A673 (cell line): ENCODE measurements at places on chromosomes 2 and 18. TPM values are rescaled to one million over a fixed set of nuclear protein-coding genes. Genes with fewer than 3 reads are reported as not detected.

Gene KCNG3
- total RNA-seq = 1.5 and 1.7 TPM in 2 replicates

Gene SKOR2
- not detected in 2 replicates for total RNA-seq

Gene TXNDC2
- 0.13 and 0.42 TPM in 2 replicates for total RNA-seq

Gene G6PC2
- total RNA-seq = not detected in 2 replicates

DNA sequence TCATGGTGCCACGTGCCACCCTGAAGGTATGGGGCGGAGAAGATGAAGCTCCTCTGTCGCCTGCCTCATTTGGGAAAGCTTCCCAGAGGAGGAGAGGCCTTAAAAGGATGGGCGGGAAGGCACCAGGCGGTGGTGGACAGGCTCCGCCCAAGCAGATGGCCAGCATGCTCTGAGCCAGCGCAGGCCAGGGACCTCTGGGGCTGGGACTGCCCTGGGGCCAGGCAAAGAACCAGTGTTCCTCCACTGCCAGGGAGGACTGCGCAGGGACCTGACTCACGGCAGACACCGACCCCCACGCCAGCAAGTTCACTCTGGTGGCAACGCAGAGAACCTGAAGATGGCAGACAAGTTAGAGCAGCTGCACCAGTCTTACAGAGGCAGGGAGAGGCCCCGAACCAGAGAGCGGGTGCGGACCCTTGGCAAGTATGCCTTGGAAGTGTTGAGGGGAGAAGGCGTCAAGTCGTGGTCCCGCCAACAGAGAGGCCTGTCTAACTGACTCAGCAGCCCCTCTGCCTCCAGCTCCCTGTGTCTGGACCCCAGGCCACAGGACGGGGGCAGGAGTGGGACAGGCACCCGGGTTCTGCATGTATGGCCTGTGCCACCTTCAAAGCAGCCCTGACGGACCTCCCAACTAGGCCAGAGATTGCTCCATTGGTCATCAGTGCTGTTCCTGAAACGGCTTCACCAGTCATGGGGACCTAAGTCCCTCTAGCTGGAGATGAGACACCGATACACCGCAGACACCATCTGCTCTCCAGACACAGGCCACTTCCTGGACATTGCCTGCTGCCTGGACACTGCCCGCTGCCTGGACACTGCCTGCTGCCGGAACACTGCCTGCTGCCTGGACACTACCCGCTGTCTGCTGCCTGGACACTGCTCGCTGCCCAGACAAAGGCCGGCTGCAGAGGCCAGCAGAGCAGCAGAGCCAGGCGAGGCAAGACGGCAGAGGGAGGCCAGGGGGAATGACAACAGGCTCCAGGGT, 124.7 kb downstream of the HDAC4 start:
- no peak for DNase-seq
- peak overlapping the region; percentile 64 for H3K27ac ChIP-seq
- no peaks in the 10 kb centered on the region for H3K36me3 ChIP-seq
- no peaks in the 10 kb centered on the region for H3K27me3 ChIP-seq
- H3K4me3 ChIP-seq = no peak overlapping the region

DNA sequence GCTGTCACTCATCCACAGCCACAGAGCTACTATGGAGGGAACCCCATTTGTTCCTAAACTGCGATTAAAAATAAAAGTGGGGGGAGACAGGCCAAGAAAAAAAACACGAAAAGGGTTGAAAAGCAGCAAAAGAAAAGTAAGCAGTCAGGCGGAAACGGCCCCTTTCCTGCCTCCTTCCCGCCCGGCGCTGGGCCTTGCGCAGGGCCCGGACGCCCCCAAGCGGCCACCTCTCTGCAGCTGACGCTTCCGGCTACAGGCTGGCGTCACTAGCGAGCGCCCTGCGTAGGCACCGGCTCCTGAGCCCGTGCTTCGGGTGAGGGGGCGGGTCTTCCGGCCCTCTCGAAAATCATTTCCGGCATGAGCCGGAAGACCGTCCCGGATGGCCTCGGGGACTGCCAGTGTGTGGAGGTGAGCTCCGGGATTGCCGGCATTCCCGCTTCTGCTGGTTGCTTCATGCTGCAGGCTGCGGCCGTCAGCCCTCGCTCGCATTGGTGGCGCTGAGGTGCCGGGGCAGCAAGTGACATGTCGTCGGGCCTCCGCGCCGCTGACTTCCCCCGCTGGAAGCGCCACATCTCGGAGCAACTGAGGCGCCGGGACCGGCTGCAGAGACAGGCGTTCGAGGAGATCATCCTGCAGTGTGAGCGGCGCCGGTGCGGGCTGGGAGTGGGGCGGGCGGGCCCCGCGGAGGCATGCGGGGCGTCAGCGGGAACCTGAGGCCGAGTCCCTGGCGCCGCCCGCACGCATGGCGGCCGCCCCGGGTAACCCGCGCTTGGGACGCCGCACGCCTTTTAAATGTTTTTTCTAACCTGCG, at the start of gene ATG16L1:
Gene ATG16L1 (plus strand): TSS at position 368 of the 811 bp plus-strand sequence. CDS start 155 bp downstream, at position 523.
- peaks cover 17% of the 10 kb centered on the region for H3K36me3 ChIP-seq
- H3K4me1 ChIP-seq = peaks cover 4% of the 10 kb centered on the region
- H3K4me3 ChIP-seq = peak within 1 kb of the TSS; percentile 96
- H3K27ac ChIP-seq = peak within 1 kb of the TSS; percentile 84
- peak; percentile 98 for DNase-seq

- H3K4me3 ChIP-seq = no peak overlapping the region
- DNase-seq = no peak
- H3K4me1 ChIP-seq = no peaks in the 10 kb centered on the region
- H3K27me3 ChIP-seq = no peaks in the 10 kb centered on the region
- H3K36me3 ChIP-seq = no peaks in the 10 kb centered on the region
Observed at GRCh38 chr2:109463236-109463635, 150.5 kb downstream of the SEPTIN10 start.
